ENCODE measurements at places on chromosomes 6 and 20.

DNA sequence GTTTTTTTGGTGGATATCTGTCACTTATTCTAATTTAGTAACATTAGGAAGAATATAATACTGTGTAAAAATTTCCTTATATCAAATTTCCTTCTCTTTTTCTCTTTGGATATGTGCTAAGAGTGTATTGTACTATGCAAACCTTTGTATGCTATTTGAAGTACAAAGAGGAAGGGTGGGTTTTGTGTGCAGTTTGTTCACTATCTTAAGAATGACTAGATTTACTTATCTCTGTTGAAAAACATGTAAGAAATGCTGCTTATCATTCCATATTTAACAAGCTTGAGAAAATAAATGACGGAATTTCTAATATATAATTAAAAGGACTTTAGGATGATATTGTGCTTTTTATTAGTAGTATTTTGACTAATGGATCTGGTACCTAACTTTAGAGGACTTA lies 13.1 kb downstream of the CD2AP start:
- no peak for DNase-seq

- DNase-seq = no peak
Measured at GRCh38 chr6:21193790-21194475, 399.6 kb upstream of the SOX4 start.

GRCh38 chr20:3350422-3350821 lies 57.0 kb downstream of the DNAAF9 start:
- peak; percentile 17 for DNase-seq

GRCh38 chr6:116925088-116925794 lies 48.2 kb downstream of the RFX6 start:
- DNase-seq = no peak

DNA sequence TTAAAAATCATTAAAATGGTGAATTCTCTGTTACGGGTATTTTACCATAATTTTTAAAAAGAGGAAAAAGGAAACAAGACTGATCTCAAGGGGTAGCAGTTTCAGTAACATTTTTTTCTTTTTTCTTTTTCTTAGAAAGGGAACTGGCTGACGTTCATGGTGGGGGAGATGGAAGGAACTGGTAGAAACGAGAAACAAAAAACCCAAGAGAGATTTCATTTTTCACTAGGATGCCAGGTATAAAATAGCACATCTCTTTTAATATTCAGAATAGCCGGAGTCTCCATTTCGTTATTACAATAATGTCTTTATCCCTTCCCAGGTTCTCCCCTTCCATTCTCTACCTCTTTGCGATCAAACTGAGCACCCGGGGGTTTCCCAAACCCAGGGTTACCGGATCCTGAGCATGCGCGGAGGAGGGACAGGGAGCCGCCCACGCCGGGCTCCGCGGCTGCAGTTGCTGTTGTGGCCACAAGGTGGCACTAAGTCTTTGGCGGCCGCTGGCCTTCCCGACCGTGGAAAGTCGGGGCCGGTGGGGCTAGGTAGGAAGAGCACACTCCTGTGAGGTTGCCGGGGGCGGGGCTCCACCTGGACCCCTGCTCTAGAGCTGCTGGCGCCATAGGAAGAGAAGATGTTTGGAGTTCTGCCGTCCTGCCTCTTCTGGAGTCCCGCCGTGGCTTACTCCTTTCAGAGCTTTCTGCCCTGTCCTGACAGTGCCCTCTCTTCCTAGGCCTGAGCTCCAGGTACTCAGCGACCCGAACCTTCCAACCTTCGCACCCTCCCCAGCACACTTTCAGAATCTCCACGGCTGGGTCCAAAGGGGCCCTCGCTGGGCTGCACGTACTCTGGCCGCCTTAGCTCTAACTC lies 146.8 kb downstream of the SH3BGRL2 start:
- peak; percentile 56 for DNase-seq

- no peak for DNase-seq
Measured at GRCh38 chr6:62640749-62641148, 354.7 kb upstream of the KHDRBS2 start.

GRCh38 chr6:167799033-167799821 lies 27.5 kb upstream of the AFDN start:
- no peak for DNase-seq

DNA sequence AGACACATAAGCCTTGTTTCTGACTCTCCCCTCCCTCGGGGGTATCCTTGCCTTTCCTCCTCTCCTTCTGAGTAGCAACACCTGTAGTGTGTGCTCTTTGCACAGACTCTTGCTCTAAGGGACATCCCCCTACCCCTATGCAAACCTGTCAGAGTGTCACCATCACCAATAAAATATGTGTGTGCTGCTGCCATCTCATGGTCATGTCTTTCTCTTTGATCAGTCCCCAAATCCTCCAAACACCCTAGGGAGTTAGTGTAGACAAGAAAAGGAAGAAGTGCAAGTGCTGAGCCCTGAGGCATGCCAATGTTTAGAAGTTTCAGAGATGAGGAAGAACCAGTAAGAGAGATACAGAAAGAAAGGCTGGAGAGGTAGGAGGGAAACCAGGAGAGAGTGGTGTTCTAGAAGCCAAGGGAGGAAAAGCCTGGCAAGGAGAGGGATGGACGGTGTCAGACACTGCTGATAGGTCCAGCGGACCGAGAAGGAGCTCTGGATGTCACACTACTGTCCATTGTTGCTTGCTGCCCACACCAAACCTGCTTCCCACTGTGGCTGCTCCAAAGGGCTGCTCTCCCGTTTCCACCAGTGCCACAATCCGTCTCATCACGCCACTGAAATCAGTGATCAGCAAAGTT lies 16.4 kb downstream of the TRMT6 start:
- DNase-seq = peak; percentile 13

DNA sequence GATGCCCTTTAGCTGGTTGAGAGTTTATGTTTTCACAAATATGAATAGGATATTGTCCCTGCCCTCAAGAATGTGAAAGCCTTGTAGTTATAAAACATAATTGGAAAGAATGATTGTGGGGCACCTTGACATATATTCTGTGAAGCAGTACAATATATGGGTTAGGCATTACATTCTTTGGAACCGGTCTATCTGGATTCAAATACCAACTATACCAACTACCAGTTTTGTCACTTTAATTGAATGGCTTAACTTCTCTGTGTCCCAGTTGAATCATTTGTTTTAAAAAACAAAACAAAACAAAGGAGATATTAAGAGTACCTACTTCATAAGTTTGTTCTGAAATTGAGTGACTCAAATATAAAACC lies 146.5 kb downstream of the TBC1D32 start:
- DNase-seq = no peak

GRCh38 chr20:49484180-49485140 lies 2.0 kb upstream of the KCNB1 start:
- DNase-seq = peak; percentile 78

DNA sequence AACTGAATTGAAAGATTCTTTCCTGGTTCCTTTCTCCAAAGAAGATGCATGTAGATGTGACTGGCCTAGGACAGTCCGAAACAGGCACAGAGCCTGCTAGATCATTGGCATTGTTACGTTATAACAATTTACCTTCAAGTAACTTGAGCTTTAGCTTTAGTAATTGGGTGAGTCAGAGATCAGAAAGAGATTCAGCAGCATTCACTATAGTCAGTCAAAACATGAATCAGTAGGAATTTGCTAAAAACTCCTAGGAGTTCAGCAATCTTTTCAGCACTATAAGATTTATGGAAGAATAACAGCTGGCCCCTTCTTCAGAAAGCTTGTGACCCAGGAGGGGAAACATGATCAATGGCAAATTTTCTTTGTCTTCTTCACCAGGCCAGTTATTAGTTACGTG lies 281.7 kb upstream of the PRDM1 start:
- peak; percentile 79 for DNase-seq

GRCh38 chr20:46974669-46975434 lies 80.2 kb downstream of the EYA2 start:
- DNase-seq = no peak

- no peak for DNase-seq
Measured at GRCh38 chr6:7526755-7527154, 14.7 kb upstream of the DSP start.
